HFFc6 (cell line): ENCODE measurements at places on chromosomes 5 and 9. TPM values are rescaled to one million over a fixed set of nuclear protein-coding genes. Genes with fewer than 3 reads are reported as not detected.

Gene KIF24
- 1.4 to 3.0 TPM (median 2.6 TPM) in 3 replicates for total RNA-seq

Gene EGR1
- 55.2 to 128 TPM (median 126 TPM) in 3 replicates for total RNA-seq

Gene TMEM8B
- 12.7 to 13.9 TPM (median 13.0 TPM) in 3 replicates for total RNA-seq

DNA sequence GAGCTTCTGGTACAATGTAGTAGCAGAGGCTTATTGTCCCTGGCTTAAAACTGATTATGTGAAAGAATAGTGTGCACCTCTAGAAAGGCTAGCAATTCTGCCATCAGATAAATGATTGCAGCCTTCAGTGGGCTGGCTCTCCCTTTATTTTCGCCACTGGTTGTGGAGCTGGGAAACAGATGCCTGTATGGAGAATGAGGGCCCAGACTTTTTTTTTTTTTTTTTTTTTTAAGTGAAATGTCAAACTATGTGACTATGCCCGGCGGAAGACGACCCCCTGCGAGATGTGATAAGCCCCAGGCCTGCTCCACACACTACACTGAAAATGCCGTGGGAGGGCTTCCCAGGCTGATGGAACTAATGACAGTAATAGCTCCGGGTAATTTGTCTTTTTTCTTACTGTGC lies 28.7 kb downstream of the ISL1 start:
- DNase-seq, result no peak

- DNase-seq, result peak; percentile 98
Observed at GRCh38 chr9:16705111-16705604, 165.3 kb downstream of the BNC2 start.

GRCh38 chr9:109792951-109793546 lies 13.1 kb downstream of the PALM2AKAP2 start:
- peak; percentile 93 for DNase-seq

DNA sequence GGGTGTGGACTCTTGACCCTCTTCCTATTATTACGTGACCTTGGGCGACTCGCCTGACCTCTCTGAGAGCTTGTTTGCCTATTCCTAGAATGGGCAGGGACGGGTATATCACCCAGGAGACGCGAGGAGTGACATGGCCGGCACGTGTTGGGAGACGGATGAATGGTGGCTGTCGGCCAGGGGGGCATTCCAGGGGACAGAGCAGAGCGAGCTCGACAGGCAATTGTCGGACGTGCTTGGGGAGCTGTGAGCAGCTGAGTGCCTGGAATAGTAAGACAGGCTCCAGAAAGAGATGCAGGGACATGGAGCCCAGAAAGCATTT lies 29.3 kb upstream of the UNC5A start:
- DNase-seq, result no peak
